ENCODE measurements at places on chromosomes 1 and 21. TPM values are rescaled to one million over a fixed set of nuclear protein-coding genes. Genes with fewer than 3 reads are reported as not detected.

GRCh38 chr1:24900486-24900849 lies 29.6 kb downstream of the RUNX3 start:
- H3K4me1 ChIP-seq: peaks cover 38% of the 10 kb centered on the region
- no peaks in the 10 kb centered on the region for H3K27me3 ChIP-seq
- no peak overlapping the region for H3K4me3 ChIP-seq

GRCh38 chr1:248316796-248317195 lies 7.6 kb downstream of the OR2M7 start:
- no peaks in the 10 kb centered on the region for H3K4me1 ChIP-seq
- no peaks in the 10 kb centered on the region for H3K27me3 ChIP-seq
- no peak overlapping the region for H3K27ac ChIP-seq

DNA sequence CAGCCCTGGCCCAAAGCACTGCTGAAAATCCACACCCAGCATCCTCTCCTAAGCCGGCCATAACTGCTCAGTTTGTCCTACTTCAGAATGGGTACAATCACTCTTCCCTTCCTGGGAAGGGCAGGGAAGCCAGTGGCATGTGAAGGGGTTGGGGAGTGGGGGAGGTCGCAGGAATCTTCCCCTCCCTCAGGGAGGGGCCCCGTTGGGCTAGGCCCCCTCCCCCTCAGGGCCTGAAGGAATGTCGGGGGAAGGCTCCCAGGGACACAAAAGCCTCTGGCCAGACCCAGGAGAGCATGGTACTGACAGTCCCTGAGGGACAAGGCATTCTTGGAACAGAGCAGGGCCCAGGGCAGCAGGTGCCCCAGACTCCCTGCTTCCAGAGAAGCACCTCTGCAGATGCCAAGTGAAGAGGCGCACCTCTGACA lies 1.2 kb downstream of the ELOVL1 start:
- peak overlapping the region; percentile 78 for H3K27ac ChIP-seq
- H3K4me1 ChIP-seq: peaks cover 54% of the 10 kb centered on the region
- DNase-seq: no peak
- H3K27me3 ChIP-seq: no peaks in the 10 kb centered on the region
- peaks cover 10% of the 10 kb centered on the region for H3K36me3 ChIP-seq
- H3K4me3 ChIP-seq: peak overlapping the region; percentile 94

DNA sequence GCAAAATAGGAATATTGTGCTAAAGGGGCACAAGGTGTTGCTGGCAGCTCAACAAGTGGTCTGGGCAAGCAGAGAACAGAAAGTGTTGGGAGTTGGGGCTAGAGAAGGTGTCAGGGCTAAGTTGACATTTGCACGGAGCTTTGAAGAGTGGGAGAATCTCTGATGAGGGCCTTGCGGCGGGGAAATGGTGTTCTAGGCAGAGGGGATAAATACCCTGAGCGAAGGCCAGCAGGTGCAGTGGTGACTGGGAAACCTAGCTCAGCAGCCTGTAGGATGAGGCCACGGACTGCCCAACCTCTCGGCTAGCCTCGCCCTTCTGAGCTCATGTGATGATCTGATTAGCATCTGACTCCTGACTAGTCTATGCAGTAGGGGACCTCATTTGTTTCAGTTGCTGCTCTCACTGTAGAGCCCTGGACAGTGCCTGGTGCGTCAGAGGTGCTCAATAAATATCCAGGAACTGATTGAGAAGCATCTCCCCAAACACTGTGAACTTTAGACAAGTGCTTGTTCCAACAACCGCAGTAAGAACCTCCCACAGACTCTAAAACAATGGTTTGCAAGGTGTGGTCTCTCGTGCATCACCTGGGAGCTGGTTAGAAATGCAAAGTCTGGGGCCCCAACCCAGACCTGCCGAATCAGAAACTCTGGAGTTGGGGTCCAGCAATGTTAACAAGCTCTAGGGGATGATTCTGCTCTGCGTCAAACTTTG lies 1.0 kb upstream of the FOXO6 start:
- DNase-seq: no peak
- no peaks in the 10 kb centered on the region for H3K36me3 ChIP-seq
- peaks cover 45% of the 10 kb centered on the region for H3K27me3 ChIP-seq
- no peak overlapping the region for H3K27ac ChIP-seq
- H3K4me1 ChIP-seq: peaks cover 22% of the 10 kb centered on the region

GRCh38 chr21:42309753-42310213 lies 5.4 kb downstream of the TFF3 start:
- peaks cover 15% of the 10 kb centered on the region for H3K4me1 ChIP-seq
- H3K27me3 ChIP-seq: peaks cover 5% of the 10 kb centered on the region
- H3K36me3 ChIP-seq: no peaks in the 10 kb centered on the region
- DNase-seq: peak; percentile 76

- no peak for DNase-seq
- H3K4me1 ChIP-seq: peaks cover 42% of the 10 kb centered on the region
- H3K27ac ChIP-seq: no peak overlapping the region
- H3K27me3 ChIP-seq: peaks cover 10% of the 10 kb centered on the region
Measured at GRCh38 chr21:35585155-35585554, 475.2 kb downstream of the SETD4 start.

GRCh38 chr1:50604580-50604979 lies 181.3 kb upstream of the DMRTA2 start:
- H3K27ac ChIP-seq: no peak overlapping the region
- H3K4me3 ChIP-seq: no peak overlapping the region
- H3K36me3 ChIP-seq: no peaks in the 10 kb centered on the region
- no peak for DNase-seq

DNA sequence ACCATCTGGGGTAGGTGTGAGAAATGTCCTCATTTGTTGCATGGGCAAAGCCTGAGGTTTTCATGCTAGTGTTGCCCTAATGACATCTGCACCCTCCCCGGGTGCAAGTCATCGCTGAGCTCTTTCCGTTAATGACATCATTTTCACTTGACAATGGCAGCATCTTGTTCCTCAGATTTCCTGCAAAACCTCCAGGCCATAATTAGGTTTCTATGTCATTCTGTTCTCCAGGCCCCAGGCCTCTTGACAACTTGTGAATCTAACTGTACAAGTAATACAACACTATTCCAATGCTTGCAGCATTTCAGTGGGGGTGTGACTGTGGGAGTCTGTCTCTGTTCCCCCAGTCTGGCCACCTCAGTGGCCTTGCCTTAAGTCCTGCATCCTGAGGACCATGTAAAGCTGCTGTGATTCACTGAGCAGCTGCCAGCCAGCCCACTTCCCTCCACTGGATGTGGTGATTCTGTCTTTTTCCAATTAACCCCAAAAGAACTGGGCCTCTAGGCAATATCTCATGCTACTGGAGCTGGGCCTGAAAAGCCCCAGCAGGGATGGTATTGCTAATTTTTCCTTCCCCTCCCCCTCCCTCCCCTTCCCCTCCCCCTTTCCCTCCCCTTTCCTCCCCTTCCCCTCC lies 22.8 kb downstream of the RAB7B start:
- no peak overlapping the region for H3K27ac ChIP-seq
- H3K4me1 ChIP-seq: no peaks in the 10 kb centered on the region
- no peaks in the 10 kb centered on the region for H3K27me3 ChIP-seq
- no peaks in the 10 kb centered on the region for H3K36me3 ChIP-seq
- no peak overlapping the region for H3K4me3 ChIP-seq
- DNase-seq: no peak

DNA sequence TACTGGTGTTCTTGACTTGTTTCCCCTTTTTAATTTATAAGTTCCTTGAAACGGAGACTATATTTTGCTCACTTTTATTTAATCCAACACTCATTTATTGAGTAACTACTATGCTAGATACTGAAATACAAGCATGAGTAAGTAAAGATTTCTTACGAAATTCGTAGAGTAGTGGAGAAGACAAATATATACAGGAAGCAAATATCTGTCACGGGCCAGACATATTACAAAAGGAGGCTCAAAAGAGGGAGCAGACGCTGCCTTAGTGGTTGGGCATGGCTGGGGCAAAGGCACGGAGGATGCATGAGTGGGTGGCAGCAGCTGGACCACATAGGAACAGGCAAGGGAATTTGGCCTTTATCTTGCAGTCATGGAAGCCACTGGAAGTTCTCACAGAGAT lies 6.8 kb downstream of the NCF2 start:
- no peak for DNase-seq
- no peak overlapping the region for H3K4me3 ChIP-seq
- peaks cover 20% of the 10 kb centered on the region for H3K4me1 ChIP-seq
- H3K27ac ChIP-seq: no peak overlapping the region

DNA sequence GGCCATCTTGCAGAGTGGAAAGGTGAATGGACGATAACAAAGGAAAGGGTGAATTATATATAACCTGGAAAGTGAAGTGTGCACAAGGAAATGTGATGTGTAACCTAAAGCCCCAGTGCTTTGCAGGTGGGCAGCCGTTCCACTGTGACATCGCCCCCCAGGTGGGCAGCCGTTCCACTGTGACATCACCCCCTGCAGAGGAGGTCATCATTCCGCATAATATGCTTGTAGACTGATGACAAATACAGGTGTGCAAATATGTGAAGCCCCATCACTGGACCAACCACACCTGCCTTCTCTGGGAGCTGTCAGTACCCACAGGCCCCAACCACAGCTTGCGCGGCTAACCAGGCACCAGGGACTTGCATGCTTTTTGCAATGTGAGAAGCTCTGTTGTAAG lies 4.7 kb upstream of the ZNF496 start:
- H3K4me3 ChIP-seq: no peak overlapping the region
- H3K36me3 ChIP-seq: no peaks in the 10 kb centered on the region
- H3K27me3 ChIP-seq: no peaks in the 10 kb centered on the region
- no peak for DNase-seq

DNA sequence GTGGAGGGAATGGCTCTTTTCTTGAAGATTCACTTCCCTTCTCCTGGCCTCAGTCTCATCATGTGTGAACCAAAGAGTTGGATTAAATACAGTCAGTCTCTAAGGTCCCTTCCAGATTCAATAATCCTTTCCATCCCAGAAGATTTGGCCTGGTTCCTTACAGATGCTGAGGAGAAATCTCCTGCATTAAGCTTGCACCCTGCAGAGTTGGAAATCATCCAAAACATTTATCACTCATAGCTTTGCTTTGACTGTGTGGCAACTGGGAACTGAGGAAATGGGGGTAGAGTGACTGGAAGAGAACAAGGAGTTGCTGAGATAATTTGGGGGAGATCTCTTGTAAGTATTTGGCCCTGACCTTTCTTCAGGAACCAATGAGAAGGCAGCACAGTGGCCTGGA lies 220.5 kb upstream of the SGIP1 start:
- peaks cover 3% of the 10 kb centered on the region for H3K36me3 ChIP-seq
- peaks cover 10% of the 10 kb centered on the region for H3K4me1 ChIP-seq
- no peak for DNase-seq
- no peak overlapping the region for H3K4me3 ChIP-seq
- H3K27me3 ChIP-seq: no peaks in the 10 kb centered on the region

DNA sequence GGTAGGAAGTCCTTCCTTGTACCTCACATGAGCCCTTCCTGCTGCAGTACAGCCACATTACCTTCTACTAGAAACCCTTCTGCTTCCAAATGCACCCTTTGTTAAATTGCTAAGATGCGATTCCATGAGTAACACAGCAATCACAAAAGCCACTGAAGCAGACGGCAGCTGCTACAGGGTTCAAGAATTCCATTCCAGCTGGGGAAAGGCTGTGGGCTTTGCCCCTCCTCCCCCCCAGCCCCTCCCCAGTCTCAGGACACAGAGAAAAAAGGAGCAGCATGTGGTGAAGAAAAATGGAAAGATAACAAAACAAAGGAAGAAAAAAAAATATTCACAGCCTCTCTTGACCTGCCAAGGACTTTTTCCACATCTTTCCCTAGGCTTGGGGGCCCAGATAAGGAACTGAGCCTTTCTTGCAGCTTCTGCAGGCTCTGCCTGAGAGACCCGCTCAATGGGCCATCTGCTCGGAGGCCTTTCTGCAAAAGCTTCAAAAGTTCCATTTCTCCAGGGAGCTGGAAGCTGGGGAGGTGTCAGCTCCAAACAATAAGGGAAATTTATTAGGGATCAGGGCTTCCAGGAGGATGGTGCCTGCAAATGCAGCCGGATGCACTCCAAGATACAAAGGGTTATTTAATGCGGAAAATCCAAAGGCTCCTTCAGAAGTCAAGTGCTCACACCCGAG lies 72.1 kb downstream of the SYT2 start:
- DNase-seq: no peak
- H3K4me1 ChIP-seq: peaks cover 7% of the 10 kb centered on the region
- no peak overlapping the region for H3K27ac ChIP-seq
- no peaks in the 10 kb centered on the region for H3K36me3 ChIP-seq
- no peak overlapping the region for H3K4me3 ChIP-seq

DNA sequence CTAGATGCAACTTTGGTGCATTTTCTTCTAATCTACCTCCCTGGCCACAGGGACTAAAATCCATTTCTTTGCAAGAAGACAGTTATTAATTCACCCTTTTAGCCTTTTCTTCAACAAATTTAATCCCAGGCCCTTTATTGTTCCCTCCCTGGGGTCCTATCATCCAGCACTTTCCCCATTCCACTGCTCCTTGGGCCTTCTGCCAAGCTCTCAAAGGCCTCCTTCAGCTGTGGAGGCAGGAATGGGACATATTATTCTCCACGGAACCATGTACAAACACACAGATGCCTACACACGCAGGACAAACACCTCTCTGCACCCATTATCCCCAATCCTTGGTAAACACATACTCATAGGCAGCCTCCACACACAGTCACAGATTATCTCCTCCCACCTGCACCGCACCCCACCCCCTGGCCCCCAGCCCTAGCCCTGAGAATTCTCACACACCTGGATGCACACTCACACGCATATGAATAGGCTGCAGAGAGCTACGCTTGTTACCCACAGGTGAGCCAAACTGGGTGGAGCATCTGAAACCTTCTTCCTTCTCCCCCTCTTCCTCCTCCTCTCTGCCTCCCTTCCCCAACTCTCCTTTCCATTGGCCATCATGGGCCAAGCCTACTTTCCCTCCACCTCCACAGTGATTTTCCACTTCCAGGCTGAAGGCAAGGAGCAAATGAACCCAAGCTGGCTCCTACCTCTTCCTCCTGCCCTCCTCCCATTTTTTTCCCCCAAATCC lies 11.7 kb downstream of the TAGLN2 start:
- peaks cover 14% of the 10 kb centered on the region for H3K36me3 ChIP-seq
- peak overlapping the region; percentile 69 for H3K27ac ChIP-seq
- H3K27me3 ChIP-seq: no peaks in the 10 kb centered on the region
- peaks cover 60% of the 10 kb centered on the region for H3K4me1 ChIP-seq
- no peak for DNase-seq

GRCh38 chr1:89311757-89312156 lies 39.1 kb upstream of the GBP5 start:
- peak overlapping the region; percentile 80 for H3K4me3 ChIP-seq
- H3K27me3 ChIP-seq: no peaks in the 10 kb centered on the region
- peaks cover 41% of the 10 kb centered on the region for H3K4me1 ChIP-seq
- peaks cover 16% of the 10 kb centered on the region for H3K36me3 ChIP-seq
- DNase-seq: no peak

- H3K4me1 ChIP-seq: no peaks in the 10 kb centered on the region
- DNase-seq: no peak
- no peaks in the 10 kb centered on the region for H3K36me3 ChIP-seq
Measured at GRCh38 chr21:36454093-36454531, 25.8 kb downstream of the CLDN14 start.

S100A2 gene
- total RNA-seq: 1.7 TPM

IQGAP3 gene
- 13.6 TPM for total RNA-seq

C1orf115 gene
- total RNA-seq: 0.79 TPM

FCER1A gene
- total RNA-seq: not detected

SIK1 gene
- total RNA-seq: 6.7 TPM

ILDR2 gene
- 15.8 TPM for total RNA-seq

B3GALT2 gene
- total RNA-seq: 0.10 TPM

Measured in activated T-cell treated with anti-CD3 and anti-CD28 coated beads, Interleukin-2, amount 50 U/mL, for 72 hours (primary cell).